ENCODE measurements at places on chromosomes 13 and 19.

GRCh38 chr13:82747958-82748357 lies 1134.3 kb downstream of the SLITRK1 start:
- no peak for DNase-seq

GRCh38 chr19:39444598-39445195 lies 685 bp upstream of the SUPT5H start:
- DNase-seq = no peak

- DNase-seq = no peak
These were observed 9.3 kb upstream of the CALM3 start for GRCh38 chr19:46591870-46592269.

- DNase-seq = no peak
These were observed 22.6 kb downstream of the NOSIP start for GRCh38 chr19:49557641-49558325.

DNA sequence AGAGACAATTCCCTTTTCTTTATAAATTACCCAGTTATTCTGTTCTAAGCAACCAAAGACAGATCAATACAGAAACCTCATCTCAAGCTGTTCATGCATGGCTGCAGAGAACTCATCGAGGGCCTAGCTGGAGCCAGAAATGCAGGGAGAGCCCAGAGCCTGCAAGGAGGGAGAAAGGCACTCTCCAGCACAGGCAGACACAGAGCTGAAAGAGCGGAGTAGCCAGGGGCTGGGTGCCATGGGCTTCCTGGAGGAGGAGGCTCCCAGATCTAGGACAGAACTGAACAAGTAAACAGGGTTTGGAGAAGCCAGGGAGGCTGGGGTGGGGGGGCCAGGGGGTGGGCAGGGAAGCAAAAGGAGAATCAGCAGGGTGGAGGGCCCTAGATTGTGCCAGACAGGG lies 144.2 kb upstream of the ZNF507 start:
- no peak for DNase-seq

DNA sequence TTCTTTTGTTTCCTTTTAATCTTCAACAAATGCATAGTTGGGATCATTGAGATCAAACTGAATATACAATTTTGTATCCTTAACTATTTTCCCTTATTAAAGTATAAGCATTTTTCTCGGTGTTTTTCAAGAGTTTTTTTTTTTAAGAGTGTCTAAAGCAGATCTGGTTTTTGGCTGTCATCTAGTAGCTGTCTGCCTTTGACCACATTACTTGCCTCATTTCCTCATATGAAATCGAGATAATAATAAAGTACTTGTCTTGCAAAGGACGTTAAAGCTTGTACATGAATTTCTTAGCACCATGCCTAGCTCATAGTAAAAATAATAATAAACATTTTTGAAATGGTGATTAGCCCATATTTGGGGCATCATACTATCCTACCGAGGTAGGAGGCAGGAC lies 121.2 kb downstream of the PDS5B start:
- DNase-seq = no peak

- DNase-seq = no peak
These were observed 10.4 kb upstream of the ASF1B start for GRCh38 chr19:14146789-14147216.
